Stimulated activated CD4-positive, alpha-beta T cell treated with anti-CD3 and anti-CD28 coated beads, Interleukin-1b, Interleukin-23, amount 100 ng/mL, for 48 hours (primary cell): ENCODE measurements at places on chromosomes 4 and X.
A peak's percentile ranks its signal among the peaks of the same experiment; 100 is the strongest.

GRCh38 chr4:14419516-14419915 lies 582.8 kb upstream of the CPEB2 start:
- no peak for DNase-seq

DNA sequence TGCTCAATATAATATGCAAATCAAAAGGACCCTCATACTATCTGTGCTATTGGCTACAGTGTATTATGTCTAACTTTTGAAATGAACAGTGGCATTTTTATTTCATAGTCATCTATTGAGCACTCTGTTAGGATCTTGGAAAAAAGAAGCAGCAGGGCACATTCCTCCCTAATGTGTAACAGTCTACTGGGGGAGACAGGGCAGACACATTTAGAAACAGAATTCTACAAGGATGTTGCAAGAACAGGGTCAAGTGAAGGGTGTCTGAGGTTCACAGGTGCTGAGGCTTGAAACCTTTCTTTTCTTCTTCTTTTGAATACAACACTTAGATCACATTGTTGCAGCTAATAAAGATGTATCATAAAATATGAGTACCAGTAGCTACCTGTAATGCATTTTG lies 129.7 kb upstream of the SLC4A4 start:
- no peak for DNase-seq

DNA sequence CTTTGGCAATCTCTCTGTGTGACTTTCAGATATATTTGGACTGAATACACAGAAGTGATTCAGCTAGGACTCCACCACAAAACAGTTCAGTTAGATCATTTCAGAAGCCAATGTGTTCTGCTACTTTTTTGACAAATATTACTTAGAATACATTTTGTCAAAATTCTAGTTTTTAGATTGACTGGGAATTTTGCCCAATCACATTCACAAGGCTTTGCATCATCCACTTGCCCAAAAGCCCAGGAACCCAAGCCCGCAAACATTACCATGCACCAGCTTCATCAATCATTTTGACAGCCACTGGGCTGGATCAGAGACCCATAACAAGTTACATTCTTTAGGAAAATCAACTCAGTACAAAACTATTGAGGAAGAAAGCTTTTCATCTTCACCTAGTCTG lies 256.6 kb upstream of the NDST3 start:
- DNase-seq, result no peak

DNA sequence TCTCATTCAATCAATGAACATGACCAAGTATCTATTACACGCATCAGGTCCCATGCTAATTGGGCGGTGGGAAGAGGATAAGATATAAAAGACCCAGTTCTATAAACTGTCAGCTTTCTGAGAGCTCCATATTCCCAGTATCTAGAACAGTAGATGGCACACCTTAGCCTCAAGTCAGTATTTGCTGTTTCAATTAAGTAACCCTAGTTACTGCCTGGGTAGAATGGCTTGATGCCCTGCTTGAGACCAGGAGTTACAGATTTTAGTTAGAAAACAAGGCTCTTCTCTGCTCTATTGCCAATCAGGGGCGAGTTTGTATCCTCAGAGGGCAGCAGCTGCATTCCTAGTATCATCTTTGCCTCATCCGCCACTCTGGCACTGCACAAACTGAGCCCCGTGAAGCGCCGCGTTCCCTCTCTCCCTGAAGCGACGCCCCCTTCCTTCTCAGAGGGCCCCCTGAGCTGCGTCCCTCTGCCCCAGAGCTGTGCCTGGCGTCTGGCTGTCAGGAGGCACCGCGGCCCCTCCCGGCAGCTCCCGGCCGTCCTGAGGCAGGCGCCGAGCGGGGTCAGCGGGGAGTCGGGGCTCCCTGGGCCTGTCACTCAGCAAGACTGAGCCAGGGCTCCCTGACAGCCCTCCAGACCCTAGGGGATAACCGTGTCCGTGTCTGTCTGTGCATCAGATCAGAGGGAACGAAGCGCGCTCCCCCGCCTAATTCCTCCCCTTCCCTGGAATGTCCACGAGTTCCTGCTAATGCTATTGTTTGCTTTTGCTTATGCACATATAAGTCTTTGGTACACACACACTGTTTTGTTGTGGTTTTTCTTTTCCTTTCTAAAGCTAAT lies 212.4 kb upstream of the TTC29 start:
- DNase-seq, result no peak

DNA sequence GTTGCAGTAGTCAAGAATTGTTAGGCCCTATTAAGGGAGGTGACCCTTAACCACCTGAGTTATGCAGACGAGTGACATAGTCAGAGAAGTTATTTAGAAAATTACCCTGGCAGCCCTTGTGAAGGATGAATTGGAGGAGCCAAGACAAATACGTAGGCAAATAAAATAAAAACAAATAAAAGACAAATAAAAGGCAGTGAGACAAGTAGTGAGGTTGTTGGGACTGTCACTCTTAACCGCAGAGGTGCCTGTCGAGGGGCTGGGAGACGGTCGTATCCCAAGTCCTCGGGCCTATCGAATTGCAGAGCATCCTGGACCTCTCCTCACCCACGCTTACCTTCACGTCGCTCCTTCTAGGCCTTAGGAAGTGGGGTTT lies 58.0 kb upstream of the ZC4H2 start:
- no peak for DNase-seq

GRCh38 chr4:132266374-132266773 lies 882.7 kb upstream of the PCDH10 start:
- DNase-seq, result no peak

GRCh38 chr4:183398298-183399125 lies 45.9 kb upstream of the CDKN2AIP start:
- peak; percentile 71 for DNase-seq

DNA sequence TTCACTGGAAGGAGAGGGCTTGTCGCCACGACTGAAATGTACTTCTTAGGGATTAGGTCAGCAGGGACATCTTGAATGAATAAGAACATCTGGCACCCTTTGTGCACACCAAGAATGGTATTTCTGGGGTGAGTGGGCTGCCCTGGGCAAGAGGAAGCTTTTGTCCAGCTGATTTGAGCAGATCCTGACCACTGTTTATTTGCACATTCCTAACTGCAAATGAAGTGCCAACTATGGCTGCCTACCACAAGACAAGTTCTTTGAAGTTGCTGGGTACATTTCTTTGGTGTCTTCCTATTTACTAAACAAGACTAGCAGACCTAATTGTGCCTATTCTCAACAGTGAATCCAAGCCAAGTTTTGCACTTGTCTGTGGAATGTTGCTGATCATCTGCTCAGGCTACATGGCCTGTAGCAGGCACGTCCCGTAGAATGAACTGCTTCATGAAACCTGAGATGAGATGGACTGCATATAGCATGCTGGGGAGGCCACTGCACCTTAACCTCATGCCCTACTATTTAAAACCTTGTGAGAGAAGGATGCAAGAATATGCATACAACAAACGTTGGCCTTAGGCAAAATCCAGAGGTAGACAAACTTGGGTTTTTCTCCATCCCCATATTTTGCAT lies 45.0 kb downstream of the PIR start:
- no peak for DNase-seq

- no peak for DNase-seq
Measured at GRCh38 chr4:150476776-150477175, 105.2 kb upstream of the MAB21L2 start.

- DNase-seq, result no peak
Measured at GRCh38 chrX:129836827-129837226, 6.9 kb downstream of the ZDHHC9 start.

GRCh38 chr4:103008875-103009729 lies 10.4 kb downstream of the SLC9B1 start:
- no peak for DNase-seq

GRCh38 chr4:112213091-112213490 lies 18.5 kb upstream of the AP1AR start:
- no peak for DNase-seq

DNA sequence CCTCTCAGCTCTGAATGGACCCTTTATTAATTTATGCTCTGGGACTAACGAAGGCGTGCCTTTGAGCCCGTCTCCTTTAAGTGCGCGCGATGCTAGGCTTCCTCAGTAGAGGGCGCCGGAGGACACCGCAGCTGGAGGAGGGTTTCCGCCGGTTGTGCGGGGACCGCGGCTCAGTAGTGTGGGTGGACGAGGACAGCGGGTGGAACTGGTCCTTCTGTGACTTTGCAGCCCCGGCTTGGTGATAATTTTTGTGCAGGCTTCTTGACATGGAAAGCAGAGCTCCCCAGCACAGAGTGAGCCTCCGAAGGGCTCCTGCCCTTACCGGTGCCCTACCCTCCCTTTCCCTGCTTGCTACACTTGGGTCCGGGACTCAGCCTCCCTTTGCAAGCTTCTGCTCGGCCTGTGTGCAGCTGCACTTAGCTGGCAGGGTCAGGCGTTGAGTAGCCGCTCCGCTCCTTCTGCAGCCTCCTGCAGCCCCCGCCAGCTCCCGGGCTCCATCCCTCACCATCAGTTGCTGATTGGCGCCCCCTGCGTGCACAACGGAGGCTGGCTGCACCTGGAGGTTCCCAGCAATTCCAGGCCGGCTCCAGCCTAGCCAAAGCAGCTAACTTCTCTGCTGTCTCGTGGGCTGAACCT lies 26.8 kb upstream of the BOD1L1 start:
- peak; percentile 76 for DNase-seq
